ENCODE measurements at places on chromosomes 4 and X. TPM values are rescaled to one million over a fixed set of nuclear protein-coding genes. Genes with fewer than 3 reads are reported as not detected.

The OPRPN gene
- total RNA-seq: not detected

The SLIT2 gene
- total RNA-seq: 119 TPM

The CSAG1 gene
- total RNA-seq: not detected

The ZNF674 gene
- 5.1 TPM for total RNA-seq

The IL9R gene
- 0.30 TPM for total RNA-seq

The REPS2 gene
- 6.2 TPM for total RNA-seq

The PI4K2B gene
- 13.2 TPM for total RNA-seq

- no peak for DNase-seq
Measured at GRCh38 chr4:110164856-110165255, 33.6 kb downstream of the ELOVL6 start.

GRCh38 chrX:108217876-108218275 is 126.3 kb downstream of the ATG4A start:
- no peak for DNase-seq

DNA sequence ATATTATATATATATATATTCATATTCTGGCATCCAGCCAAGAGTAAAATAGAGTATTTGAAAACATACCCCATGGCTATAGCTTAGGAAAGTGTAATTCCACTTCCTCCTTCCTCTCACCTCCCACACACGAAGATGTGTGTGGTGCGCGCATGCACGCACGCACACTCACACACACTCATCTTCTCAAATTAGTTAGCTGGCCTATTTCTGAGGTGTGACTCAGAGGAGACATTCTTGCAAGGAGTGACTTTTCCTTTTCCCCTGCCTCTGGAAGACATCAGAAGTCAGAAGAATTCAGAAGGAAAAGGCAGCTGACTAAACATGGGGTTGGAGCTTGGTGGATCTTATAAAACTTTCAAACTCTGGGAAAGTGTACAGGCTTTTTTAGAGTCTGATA is 8.8 kb downstream of the ENPEP start:
- DNase-seq: no peak

- DNase-seq: no peak
Measured at GRCh38 chrX:140297273-140297672, 207.6 kb downstream of the SOX3 start.

DNA sequence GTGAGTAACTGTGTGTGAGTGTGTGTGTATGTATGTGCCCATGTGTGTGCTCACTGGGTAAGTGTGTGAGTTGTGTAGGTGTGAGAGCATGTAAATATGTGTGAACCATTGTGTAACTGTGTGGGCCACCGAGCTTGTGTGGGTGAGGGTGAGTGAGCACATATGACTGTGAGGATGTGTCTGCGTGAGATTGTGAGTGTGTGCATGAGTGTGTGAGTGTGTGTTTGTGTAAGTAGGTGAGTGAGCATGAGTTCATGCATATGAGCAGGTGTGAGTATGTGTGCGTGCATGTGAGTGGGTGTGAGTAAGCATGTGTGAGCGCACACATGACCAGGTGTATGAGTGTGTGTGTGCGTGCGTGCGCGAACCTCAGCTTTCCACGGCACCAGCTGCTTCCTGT is 1.4 kb upstream of the ATP2B3 start:
- no peak for DNase-seq

- no peak for DNase-seq
Measured at GRCh38 chr4:5043579-5043978, 7.7 kb upstream of the STK32B start.

- no peak for DNase-seq
Measured at GRCh38 chrX:35682476-35682875, 115.7 kb upstream of the MAGEB16 start.

DNA sequence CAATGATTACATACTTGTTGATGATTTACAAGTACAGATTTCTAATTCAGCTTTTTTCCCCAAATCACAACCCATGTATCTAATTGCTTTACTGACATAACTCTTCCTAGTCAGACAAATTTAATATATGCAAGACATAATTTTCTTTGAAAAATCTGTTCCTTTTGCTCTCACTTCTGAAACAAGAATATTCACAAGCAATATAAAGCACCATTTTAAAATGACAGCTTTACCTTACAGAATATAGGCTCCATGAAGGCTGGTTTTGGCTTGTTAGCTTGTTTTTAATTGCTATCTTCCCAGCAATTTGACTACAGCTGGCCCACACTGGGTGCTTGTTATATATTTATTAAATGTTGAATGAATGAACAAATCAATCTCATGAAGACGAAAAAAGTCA is 24.5 kb downstream of the GPM6A start:
- DNase-seq: no peak

DNA sequence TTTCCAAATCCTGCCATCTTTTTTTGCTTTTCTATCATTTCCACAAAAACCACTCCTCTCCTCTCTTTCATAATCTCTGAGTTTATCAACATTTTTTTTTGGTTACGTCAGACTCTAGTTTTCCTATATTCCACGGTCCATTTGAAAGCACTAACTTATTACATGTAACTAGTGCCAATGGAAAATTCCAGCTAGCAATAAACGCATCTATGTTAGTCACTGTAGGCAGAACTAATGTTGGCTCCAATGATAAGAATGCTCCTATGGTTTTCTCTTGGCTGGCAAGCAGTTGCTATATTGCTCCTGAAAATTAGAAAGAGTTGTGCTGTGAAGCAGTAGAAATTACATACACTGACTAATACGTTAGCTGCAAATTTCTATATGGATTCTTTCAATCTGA is 634.6 kb upstream of the FTHL17 start:
- DNase-seq: no peak

DNA sequence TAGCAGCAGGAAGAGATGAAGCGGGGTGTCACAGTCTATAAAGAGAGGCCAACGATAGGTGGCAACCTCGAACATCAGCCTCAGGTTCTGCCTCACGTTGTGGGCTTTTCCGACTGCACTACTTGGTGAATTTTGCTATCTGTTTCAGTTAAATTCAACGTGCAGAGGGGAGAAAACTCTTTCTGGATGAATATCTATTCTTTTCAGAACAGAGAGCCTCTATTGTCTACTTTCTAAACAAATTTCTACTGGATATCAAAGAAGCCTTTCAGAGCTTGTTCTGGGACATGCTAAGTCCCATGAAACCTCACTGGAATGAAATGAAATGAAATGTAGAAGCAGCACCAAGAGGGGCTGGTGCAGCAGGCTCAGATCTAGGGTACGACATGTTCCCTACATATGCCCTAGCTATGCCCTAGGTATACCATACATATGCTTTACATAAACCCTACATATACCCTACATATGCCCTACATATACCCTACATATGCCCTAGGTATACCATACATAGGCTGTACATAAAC is 116.5 kb upstream of the TRIM2 start:
- DNase-seq: no peak

DNA sequence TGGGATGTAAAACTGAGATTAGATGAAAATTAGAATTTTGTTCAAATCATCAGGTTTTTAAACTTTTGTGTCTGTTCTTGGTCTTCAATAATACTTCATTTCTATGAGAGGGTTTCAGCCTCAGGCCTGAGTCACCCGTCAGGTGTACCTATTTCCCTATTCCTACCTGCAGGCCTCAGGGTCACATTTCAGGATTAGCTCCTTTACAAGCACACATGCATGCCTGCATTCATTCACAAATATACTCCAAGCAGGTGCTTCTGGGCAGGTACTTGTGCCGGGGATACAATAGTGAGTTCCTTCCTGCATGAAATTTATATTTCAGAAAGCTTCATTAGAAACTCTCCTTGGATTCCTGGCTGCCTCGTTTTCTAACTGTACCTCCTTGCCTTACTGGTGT is 114.9 kb downstream of the SHISA3 start:
- no peak for DNase-seq

DNA sequence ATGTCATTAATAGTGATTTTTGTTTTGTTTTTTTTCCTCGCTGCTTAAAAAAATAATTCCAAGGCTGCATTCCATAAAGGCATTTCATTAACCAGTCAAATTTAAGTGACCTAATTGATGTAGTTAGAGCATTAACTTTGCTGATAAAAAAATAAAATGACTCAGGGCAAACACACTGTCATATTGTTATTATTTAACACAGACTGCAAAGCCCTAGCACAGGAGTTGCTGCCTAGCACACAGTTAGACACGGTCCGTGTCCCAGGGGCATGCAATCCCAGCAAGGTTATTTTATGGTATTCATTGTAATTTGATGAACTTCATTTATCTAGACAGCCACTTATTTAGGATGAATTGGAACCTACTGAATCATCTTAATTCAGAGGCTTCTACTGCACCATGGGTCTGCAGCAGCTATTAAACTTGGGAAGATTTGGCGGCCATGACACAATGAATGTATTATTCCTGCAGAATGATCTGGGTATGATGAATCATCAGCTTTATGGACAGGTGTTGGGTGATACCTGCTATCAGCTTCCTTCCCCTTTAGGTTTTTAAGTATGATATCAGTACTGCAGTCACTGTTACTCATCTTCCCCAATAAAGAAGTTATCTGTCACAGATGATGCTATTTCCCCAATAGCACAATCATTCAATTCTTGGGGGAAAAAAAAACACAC is 182.7 kb downstream of the PPARGC1A start:
- DNase-seq: no peak

DNA sequence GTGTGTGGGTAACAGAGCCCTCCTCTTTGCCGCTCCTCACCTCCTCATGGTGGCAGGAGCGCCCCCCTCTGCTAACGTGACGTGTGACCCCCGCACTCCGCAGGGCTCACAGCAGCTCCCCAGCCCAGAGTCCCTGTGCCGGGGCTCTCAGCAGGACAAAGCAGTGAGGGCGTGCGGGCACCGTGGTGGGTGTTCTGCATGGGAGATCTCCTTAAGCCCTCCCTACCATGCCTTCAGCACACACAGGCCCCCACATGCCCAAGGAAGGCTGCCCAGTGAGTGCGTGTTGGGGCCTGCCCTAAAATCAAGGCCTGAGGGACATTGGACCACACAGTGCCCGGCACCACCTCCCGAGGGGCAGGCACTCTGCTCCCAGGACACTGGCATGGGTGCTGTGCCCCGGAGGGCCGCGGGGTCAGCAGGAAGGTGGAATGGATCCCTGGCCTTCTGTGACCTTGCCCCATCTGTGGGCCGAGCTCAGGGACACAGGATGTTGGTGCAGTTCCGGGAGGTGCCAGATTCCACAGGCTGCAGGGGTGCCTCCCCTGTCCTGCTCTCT is 10.1 kb downstream of the PSAPL1 start:
- DNase-seq: no peak

DNA sequence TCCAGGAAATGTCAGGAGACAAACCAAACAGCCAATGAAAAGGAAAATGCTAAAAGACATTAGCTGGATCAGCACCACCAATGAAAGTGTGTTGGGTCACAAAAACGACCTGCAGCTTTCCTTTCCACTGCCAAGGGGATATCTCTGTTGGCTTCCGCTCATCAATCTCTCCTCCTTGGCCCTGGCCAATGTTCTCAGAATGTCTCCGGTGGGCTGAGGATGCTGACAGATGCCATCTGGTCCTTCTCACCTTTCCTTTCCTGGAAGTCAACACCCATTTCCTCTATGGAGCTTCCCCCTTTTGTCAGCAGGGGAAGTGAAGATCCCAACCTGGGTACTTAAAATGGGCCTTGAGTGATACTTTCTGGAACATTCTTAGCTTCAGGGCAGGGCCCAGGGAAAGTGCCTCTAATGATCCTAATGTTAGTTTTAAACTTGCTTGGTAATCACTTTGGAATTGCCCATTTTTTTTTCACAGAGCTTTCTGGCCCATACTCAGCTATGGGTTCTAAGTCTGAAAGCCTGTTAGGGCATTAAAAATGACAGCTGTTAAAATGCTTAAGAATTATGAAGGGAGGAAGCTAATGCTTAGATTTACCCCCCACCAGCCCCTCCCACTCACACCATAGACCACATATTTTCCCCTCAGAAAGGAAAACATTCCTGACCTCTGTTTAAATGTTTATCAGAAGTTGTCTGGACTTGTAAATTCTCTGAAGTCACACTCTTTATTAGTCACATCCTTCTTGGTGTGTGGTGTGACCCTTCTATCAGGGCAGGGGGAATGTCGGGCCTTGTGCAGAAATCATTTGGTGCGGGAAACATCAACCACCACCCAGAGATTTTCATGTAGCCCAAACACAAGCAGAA is 29.2 kb downstream of the IGFBP7 start:
- peak; percentile 78 for DNase-seq

- DNase-seq: no peak
Measured at GRCh38 chrX:56231537-56232090, 542 bp upstream of the KLF8 start.

GRCh38 chr4:3851881-3852280 is 85.7 kb downstream of the ADRA2C start:
- DNase-seq: no peak

GRCh38 chr4:129077326-129077725 is 16.0 kb downstream of the SCLT1 start:
- no peak for DNase-seq

- no peak for DNase-seq
Measured at GRCh38 chr4:156778606-156779005, 193.0 kb downstream of the PDGFC start.

- no peak for DNase-seq
Measured at GRCh38 chr4:158090323-158090722, 82.5 kb downstream of the GASK1B start.

- DNase-seq: peak; percentile 53
Measured at GRCh38 chr4:15118292-15118691, 116.0 kb downstream of the CPEB2 start.

GRCh38 chr4:89314291-89314690 is 6.7 kb upstream of the GPRIN3 start:
- DNase-seq: no peak
